ENCODE measurements at places on chromosomes 4 and X.

- DNase-seq, result no peak
Observed at GRCh38 chrX:97968376-97969163, 1084.9 kb downstream of the RPA4 start.

DNA sequence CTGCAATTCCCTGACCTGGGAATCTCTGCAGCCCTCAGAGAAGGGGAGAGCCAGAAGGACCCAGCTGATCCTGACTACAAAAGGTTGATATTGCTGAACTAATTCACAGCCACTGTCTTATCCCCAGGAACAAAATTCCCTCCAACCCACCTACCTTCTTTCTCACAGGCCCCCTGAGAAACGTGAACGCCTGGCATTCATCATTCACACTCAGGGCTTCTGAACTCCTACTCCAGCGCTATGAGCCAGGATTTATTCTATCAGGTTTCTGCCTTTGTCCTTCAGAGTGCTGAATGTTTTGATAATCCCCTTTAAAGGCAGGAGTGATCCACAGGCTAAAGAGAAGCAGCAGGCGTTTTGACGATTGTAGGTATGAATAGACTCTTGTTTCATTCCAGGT lies 76.5 kb downstream of the KCNIP4 start:
- no peak for DNase-seq

- no peak for DNase-seq
Observed at GRCh38 chrX:85955510-85955909, 91.8 kb downstream of the CHM start.

DNA sequence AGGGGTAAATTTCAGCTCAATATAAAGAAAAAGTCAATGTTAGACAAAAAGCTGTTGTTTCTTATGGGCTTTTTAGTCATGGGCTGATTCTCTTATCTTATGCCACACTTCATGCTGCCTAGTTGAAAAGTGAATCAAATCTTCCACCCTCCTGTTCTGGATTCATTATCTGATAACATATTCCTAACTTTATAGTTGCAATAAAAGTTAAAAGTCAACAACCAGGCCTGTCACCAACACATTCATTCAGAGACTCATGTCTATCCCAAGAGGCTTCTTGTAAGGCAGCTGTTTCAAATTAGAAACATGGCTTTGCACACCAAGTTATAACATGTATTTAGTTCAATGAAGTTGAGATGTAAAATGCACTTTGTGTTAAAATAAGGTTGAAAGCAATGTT lies 243.8 kb downstream of the ADAMTS3 start:
- DNase-seq, result no peak

- DNase-seq, result no peak
Observed at GRCh38 chrX:71603618-71604017, 14.7 kb downstream of the CXCR3 start.

- DNase-seq, result no peak
Observed at GRCh38 chr4:104726002-104726401, 231.3 kb upstream of the CXXC4 start.

GRCh38 chrX:150616863-150617198 lies 48.4 kb downstream of the MTM1 start:
- DNase-seq, result no peak

GRCh38 chr4:187294861-187295260 lies 571.2 kb upstream of the FAT1 start:
- DNase-seq, result no peak

GRCh38 chr4:174210952-174211490 lies 72.4 kb downstream of the FBXO8 start:
- DNase-seq, result no peak

DNA sequence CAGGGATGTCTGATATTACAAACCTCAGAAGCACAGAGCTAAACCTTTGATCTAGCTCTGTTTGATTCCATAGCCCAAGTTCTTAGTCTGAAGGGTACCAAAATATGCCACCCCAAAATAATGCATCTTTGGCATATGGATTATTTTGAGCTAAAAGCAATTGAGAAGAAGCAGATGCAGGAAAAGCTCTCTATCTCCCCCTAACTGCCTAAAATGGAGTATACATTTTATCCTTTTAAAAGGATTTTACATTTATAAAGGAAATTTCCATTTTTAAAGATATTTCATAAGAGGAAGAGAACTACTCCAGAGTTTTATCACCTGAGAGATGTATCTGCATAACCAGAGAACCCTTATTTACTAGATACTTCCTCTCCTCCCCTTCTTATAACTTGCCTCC lies 158.7 kb downstream of the ZNF674 start:
- no peak for DNase-seq

DNA sequence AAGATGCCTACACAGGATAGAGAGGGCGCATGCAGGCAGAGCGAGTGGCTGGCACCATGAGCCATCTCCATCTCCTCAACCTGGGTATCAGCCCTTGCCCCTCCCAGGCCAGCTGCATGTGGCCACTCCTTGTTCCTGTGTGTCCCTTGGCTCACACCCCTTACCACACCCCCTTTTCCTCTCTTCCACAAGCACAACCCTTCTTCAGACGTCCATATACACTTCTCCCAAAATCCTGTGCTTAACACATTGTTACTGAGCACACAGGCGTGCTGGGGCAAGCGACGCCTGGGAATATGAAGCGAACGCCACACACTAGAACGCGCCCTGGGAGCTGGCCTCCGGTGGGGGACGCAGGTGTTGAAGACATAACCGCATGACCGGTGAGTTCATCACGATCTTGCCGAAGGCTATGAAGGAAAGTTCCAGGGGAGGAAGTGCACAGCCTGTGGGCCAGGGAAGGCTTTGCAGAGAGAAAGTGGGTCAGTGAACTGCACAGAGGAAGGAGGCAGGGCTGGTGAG lies 19.1 kb upstream of the KIAA0232 start:
- DNase-seq, result peak; percentile 31

DNA sequence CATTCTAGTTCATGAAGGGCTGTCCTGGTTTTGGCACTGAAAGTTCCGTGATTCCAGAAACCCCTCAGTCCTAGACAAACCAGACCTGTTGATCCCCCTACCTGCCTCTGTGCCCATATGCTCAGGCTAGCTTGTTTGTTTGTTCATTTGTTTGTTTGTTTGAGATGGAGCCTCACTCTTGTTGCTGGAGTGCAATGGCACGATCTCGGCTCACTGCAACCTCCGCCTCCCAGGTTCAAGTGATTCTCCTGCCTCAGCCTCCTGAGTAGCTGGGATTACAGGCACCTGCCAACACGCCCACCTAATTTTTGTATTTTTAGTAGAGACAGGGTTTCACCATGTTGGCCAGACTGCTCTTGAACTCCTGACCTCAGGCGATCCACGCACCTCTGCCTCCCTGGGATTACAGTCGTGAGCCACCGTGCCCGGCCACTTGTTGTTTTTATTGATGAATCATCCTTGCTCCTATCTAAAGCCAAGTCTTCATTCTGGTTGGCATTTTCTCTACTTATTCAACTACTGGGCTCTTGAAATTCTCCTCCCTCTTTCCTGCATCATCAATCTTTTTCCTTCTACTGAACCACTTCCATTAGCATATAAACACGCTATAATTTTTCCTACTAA lies 86.3 kb upstream of the BMP2K start:
- DNase-seq, result no peak

- DNase-seq, result no peak
Observed at GRCh38 chr4:183861426-183861825, 43.7 kb upstream of the STOX2 start.

- DNase-seq, result no peak
Observed at GRCh38 chr4:171203425-171203824, 609.8 kb upstream of the GALNTL6 start.

GRCh38 chr4:115310641-115311040 lies 197.2 kb upstream of the NDST4 start:
- no peak for DNase-seq

GRCh38 chr4:10003666-10004065 lies 17.6 kb downstream of the SLC2A9 start:
- no peak for DNase-seq

DNA sequence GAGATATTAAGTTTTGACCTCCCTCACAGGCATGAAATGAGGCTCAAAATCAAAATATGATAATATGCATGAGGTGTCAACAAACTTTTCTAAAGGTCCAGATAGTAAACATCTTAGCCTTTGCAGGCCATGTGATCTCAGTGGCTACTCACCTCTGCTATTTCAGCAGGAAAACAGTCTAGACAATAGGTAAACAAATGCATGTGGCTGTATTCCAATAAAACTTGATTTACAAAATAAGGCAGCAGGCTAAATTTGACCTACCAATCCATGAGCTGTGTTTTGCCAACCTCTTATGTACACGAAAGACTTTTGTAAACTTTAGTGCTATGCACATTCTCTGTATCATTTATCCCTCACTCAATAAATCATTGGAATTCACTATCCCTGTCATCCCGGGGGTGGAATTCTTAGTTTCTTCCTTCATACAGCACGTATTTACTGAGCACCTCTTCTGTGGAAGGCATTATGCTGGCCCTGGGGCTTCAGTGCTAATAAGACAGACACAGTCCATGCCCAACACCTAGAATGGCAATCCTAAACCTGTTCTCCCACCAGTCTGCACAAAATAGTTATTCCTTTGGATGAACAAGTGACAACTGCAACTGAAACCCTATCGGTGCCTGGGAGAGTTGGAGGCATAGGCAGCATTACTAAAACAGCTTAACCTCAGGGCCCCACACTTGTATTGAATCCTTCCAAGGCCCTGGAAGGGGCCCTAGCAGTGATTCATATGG lies 19.9 kb downstream of the MAGEB17 start:
- DNase-seq, result no peak

- no peak for DNase-seq
Observed at GRCh38 chr4:124184792-124185191, 527.7 kb downstream of the ANKRD50 start.

DNA sequence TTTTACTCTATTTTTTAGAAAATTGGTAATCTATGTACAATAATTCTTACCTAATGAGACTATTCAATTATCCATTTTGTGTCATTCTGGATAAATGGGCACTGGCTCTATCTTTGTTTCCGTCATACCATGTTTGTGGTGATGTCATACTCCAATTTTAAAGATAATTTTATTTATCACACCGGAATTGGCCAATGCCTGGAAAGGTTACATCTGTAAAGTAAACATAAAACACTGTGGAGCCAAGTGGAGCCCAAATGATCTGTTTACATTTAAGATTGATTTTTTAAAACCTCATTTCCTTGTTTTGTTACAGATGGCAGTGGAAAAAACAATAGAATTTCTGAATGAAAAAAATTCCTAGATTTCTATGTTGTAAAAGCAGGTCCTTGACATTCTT lies 120.2 kb upstream of the GPRIN3 start:
- DNase-seq, result no peak

DNA sequence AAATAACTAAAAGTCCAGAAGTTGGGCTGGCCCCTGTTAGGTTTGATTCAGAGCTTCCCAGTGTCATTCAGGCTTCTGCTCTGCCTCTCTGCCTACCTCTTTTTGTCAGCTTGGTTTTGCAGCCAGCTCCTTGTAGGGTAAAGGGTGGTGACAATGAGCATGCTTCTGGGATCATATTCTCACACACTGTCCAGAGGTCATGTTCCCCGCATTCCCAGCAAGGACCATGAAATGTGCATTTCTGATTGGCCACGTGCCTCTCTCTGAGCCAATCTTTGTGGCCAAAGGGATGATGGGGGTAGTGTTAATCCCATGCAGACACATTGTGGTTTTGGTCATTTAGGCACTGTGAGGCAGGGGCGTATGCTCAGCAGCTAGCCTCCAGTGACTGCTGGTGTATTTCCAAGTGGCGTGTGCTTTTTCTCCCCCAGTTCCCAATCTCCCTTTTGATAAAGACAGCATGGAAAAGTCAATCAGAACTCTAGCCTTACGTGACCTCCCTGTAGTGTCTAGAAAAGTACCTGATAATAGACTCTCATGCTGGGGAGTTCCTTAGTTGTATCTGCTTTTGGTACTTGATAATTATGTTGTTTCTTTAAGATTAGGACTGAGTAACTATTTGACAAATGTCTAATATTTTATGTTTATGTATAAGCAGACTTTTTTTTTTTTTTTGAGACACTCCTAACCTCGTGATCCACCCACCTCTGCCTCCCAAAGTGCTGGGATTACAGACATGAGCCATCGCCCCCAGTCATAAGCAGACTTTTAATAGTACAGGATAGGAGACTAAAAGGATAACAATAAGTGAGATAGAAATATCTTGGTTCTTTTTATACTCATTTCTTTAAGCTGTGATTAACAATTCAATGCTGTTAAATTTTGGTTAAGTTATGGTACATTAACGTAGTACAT lies 57.8 kb downstream of the KIAA0232 start:
- peak; percentile 32 for DNase-seq

DNA sequence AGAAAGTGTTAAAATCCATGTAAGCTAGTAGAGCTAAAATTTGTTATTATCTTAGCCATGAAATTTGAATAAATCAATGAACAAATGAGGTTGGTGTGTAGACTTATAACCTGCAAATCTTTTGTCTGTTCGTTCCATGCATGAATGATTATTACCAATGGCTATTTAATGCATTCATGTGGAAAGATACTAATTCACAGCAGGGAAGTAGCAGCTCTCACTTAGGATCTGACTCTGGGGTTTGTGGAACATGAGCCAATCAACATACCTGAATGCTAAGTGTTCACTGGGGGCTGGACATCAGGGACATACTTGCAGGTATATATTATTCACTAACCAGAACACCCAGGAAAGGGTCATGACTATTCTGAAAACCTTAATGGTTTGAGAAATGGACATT lies 444.1 kb downstream of the STIM2 start:
- no peak for DNase-seq

DNA sequence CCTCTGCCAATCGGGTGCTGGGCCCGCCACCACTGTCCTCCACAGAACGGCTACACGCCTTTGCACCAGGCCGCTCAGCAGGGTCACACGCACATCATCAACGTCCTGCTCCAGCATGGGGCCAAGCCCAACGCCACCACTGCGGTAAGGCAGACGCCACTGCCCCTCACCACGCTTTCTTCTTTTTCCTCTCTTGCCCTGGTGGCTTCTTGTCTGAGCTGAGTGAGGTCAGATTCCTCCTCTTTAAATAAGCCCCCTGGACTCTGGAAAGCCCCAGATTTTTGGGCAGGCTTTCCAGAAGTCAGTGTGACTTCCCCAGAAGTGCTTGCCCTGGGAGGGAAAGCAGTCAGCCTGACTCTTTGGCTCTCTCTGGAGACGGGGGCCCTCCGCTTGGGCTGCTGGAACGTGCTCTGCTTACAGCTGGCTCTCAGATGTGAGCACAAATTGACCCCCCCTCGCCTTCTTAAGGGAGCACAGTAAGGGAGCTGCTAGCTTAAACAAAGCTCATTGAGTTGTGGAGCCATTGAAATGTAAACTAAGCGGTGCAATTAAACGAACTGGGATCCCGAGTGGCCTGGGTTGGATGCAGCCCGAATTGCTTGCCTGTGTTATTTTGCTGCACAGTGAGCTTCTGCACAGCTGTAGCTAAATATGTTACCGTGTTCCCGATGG lies 243.1 kb downstream of the ANK2 start:
- no peak for DNase-seq

DNA sequence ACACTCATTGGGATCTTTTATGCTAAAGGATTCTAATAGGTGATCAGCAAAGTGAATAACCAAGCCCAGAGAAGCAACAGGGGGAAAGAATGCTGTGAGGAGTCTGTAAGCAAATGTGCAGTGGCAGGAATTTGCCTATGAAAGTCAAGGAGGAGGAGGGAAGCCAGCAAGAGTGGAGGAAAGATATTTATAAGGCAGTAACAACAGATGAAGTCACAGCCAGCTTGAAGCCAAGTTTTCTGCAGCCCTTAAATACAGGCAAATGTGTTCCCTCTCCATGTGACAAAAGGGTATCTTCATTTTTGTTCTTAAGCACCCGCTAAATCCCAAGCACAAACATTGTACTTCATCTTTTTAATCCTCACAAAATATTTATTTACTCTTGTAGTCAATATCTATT lies 275.0 kb upstream of the CLNK start:
- no peak for DNase-seq

All from suppressor macrophage (primary cell).